ENCODE measurements at places on chromosomes 7 and 10. TPM values are rescaled to one million over a fixed set of nuclear protein-coding genes. Genes with fewer than 3 reads are reported as not detected.
A peak's percentile ranks its signal among the peaks of the same experiment; 100 is the strongest.

The BCL7B gene
- total RNA-seq = 55.8 TPM

- H3K4me1 ChIP-seq = no peaks in the 10 kb centered on the region
- H3K4me3 ChIP-seq = no peak overlapping the region
- H3K27me3 ChIP-seq = no peaks in the 10 kb centered on the region
- H3K36me3 ChIP-seq = no peaks in the 10 kb centered on the region
- no peak for DNase-seq
Observed at GRCh38 chr7:46133072-46133471, 212.0 kb upstream of the IGFBP3 start.

DNA sequence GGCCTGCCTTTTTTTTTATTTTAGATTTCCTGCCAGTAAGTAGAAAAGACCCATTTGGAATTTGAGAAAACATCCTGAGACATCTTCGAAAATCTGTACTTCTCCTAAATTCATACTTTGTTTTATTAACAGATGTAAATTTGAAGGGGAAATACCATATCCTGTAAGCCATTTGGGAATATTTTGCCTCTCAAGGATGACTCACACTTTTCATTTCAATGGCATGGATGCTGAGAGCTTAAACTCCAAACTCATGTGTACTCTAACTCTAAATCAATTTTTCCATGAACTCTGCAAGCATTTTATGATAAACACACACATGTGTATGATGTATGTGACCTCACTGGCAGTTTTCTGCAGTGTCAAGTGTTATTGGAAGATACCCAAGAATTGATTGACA, 89.0 kb downstream of the SEMA3A start:
- no peak overlapping the region for H3K27ac ChIP-seq
- no peak overlapping the region for H3K4me3 ChIP-seq
- DNase-seq = no peak
- H3K4me1 ChIP-seq = no peaks in the 10 kb centered on the region
- no peaks in the 10 kb centered on the region for H3K36me3 ChIP-seq
- H3K27me3 ChIP-seq = no peaks in the 10 kb centered on the region

GRCh38 chr10:110858297-110858934, 13.3 kb upstream of the PDCD4 start:
- H3K4me3 ChIP-seq = no peak overlapping the region
- no peak overlapping the region for H3K27ac ChIP-seq
- no peak for DNase-seq
- H3K27me3 ChIP-seq = no peaks in the 10 kb centered on the region
- H3K4me1 ChIP-seq = peaks cover 14% of the 10 kb centered on the region

GRCh38 chr7:28071570-28071969, 109.0 kb downstream of the JAZF1 start:
- no peaks in the 10 kb centered on the region for H3K36me3 ChIP-seq
- no peak overlapping the region for H3K27ac ChIP-seq
- H3K4me3 ChIP-seq = no peak overlapping the region
- no peaks in the 10 kb centered on the region for H3K27me3 ChIP-seq
- DNase-seq = no peak

GRCh38 chr10:34179280-34179679, 635.8 kb downstream of the PARD3 start:
- no peaks in the 10 kb centered on the region for H3K36me3 ChIP-seq
- H3K27me3 ChIP-seq = no peaks in the 10 kb centered on the region
- no peaks in the 10 kb centered on the region for H3K4me1 ChIP-seq
- no peak for DNase-seq

DNA sequence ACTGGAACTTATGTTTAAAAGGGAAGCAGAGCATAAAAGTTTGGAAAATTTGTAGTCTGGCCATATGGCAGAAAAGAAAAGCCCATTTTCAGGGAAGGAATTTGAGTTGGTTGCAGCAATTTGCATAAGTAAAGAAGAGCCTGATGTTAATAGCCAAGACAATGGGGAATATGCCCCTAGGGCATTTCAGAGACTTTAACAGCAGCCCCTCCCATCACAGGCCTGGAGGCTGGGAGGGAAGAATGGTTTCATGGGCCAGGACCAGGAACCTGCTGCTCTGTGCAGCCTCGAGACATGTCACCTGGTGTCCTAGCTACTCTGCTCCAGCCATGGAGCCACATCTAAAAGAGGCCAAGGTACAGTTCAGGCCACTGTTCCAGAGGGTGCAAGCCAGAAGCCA, 35.3 kb downstream of the HTR7 start:
- no peak overlapping the region for H3K27ac ChIP-seq
- DNase-seq = no peak
- no peaks in the 10 kb centered on the region for H3K36me3 ChIP-seq
- H3K27me3 ChIP-seq = no peaks in the 10 kb centered on the region

GRCh38 chr10:44051091-44051490, 333.8 kb downstream of the CXCL12 start:
- no peak for DNase-seq
- H3K27me3 ChIP-seq = no peaks in the 10 kb centered on the region
- H3K27ac ChIP-seq = no peak overlapping the region
- no peaks in the 10 kb centered on the region for H3K4me1 ChIP-seq

DNA sequence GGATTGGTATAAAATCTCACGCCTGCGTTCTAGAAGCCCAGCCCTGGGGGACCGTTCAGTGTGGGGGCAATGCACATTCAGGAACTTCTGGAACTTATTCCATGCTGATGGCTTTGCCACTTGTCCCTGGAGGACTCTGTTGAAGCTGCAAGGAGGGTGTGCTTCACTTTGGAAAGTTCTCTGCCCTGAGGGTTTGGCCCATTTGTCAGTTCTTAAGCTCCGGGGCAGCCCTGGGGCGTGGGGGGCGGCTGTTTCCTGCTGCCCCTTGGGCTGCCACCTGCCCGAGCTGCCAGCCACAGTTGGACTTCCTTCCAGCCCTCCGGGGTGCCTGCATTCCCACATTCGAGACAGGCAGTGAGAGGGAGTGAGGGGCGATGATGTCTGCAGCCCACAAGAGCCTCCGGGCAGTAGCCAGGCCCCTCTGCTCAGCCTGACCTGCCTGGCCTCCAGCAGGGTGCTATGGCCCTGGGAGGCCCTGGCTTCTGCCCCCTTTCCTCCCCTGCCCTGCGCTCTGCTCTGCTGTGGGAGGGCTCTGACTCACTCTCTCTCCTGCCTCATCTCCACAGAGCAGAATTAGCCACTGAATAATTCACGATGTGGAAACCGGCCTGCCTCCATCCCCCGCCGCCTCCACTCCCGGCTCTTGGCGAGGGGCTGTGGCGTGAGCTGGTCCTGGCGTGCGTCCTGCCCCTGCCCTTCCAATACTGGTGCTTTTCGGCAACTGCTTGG, 1.9 kb downstream of the TTYH3 start:
- DNase-seq = peak; percentile 74
- H3K4me1 ChIP-seq = peaks cover 44% of the 10 kb centered on the region
- H3K36me3 ChIP-seq = no peaks in the 10 kb centered on the region
- H3K27ac ChIP-seq = peak overlapping the region; percentile 61
- H3K27me3 ChIP-seq = no peaks in the 10 kb centered on the region

- no peaks in the 10 kb centered on the region for H3K36me3 ChIP-seq
- H3K4me1 ChIP-seq = peaks cover 22% of the 10 kb centered on the region
- no peak overlapping the region for H3K27ac ChIP-seq
- H3K4me3 ChIP-seq = no peak overlapping the region
Observed at GRCh38 chr7:99788554-99788953, 4.6 kb upstream of the CYP3A4 start.

The ANKRD26 gene
- 7.0 TPM for total RNA-seq

GRCh38 chr10:11581213-11581612, 30.2 kb downstream of the USP6NL start:
- H3K4me1 ChIP-seq = no peaks in the 10 kb centered on the region
- H3K4me3 ChIP-seq = no peak overlapping the region
- DNase-seq = no peak

The GRB10 gene
- 60.5 TPM for total RNA-seq

- H3K27me3 ChIP-seq = no peaks in the 10 kb centered on the region
- H3K27ac ChIP-seq = no peak overlapping the region
- no peaks in the 10 kb centered on the region for H3K36me3 ChIP-seq
- H3K4me3 ChIP-seq = no peak overlapping the region
- peaks cover 59% of the 10 kb centered on the region for H3K4me1 ChIP-seq
- DNase-seq = no peak
Observed at GRCh38 chr10:34731213-34731612, 83.9 kb downstream of the PARD3 start.

The AKR1C2 gene
- total RNA-seq = 161 TPM

The UCMA gene
- total RNA-seq = not detected

The SPDYE11 gene
- total RNA-seq = not detected

GRCh38 chr10:132193907-132194552, 7.3 kb downstream of the DPYSL4 start:
- H3K27me3 ChIP-seq = peaks cover 3% of the 10 kb centered on the region
- H3K27ac ChIP-seq = no peak overlapping the region
- no peaks in the 10 kb centered on the region for H3K4me1 ChIP-seq
- no peak overlapping the region for H3K4me3 ChIP-seq
- DNase-seq = peak; percentile 34

GRCh38 chr7:158117341-158118222, 470.0 kb downstream of the PTPRN2 start:
- no peak overlapping the region for H3K4me3 ChIP-seq
- H3K36me3 ChIP-seq = no peaks in the 10 kb centered on the region
- H3K27ac ChIP-seq = no peak overlapping the region

DNA sequence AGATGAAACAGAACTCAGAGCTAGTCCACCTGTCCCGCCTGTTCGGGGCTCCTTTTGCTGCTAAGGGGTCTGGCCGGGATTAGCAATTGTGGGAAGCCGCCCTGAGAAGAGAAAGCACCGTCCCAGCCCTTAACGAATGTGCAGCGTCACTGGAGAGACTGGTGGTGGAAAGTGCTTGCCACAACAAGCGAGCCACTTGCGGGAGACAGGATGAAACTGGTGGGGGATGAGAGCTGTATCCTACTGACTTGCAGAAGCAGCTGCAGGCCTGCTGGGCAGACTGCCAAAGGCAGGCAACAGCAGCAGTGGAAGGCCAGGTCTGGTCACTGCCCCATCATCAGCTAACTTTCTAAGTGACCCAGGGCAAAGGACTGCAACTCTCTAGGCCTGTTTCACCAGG, 95.4 kb downstream of the FAM53B start:
- peaks cover 90% of the 10 kb centered on the region for H3K4me1 ChIP-seq
- H3K4me3 ChIP-seq = no peak overlapping the region
- DNase-seq = peak; percentile 82
- no peaks in the 10 kb centered on the region for H3K36me3 ChIP-seq

- no peak for DNase-seq
- H3K27ac ChIP-seq = no peak overlapping the region
- no peaks in the 10 kb centered on the region for H3K27me3 ChIP-seq
- H3K4me1 ChIP-seq = no peaks in the 10 kb centered on the region
- no peak overlapping the region for H3K4me3 ChIP-seq
Observed at GRCh38 chr7:130114374-130114773, 44.0 kb downstream of the KLHDC10 start.

GRCh38 chr7:50667789-50668226, 102.6 kb upstream of the DDC start:
- peak; percentile 50 for DNase-seq
- H3K4me3 ChIP-seq = peak overlapping the region; percentile 27
- H3K36me3 ChIP-seq = no peaks in the 10 kb centered on the region
- H3K4me1 ChIP-seq = peaks cover 65% of the 10 kb centered on the region
- peak overlapping the region; percentile 91 for H3K27ac ChIP-seq

GRCh38 chr7:46206476-46207060, 285.5 kb upstream of the IGFBP3 start:
- DNase-seq = no peak
- H3K4me3 ChIP-seq = no peak overlapping the region
- no peaks in the 10 kb centered on the region for H3K4me1 ChIP-seq
- no peak overlapping the region for H3K27ac ChIP-seq
- no peaks in the 10 kb centered on the region for H3K27me3 ChIP-seq

- DNase-seq = no peak
- H3K4me3 ChIP-seq = peak overlapping the region; percentile 37
- peaks cover 13% of the 10 kb centered on the region for H3K4me1 ChIP-seq
- H3K27ac ChIP-seq = no peak overlapping the region
- H3K36me3 ChIP-seq = no peaks in the 10 kb centered on the region
Observed at GRCh38 chr7:16071246-16071857, 350.0 kb downstream of the CRPPA start.

GRCh38 chr10:62075912-62076311, 174.4 kb downstream of the ARID5B start:
- H3K4me1 ChIP-seq = peaks cover 94% of the 10 kb centered on the region
- no peak overlapping the region for H3K4me3 ChIP-seq
- DNase-seq = no peak
- H3K27ac ChIP-seq = peak overlapping the region; percentile 73
- no peaks in the 10 kb centered on the region for H3K27me3 ChIP-seq
- peaks cover 10% of the 10 kb centered on the region for H3K36me3 ChIP-seq

DNA sequence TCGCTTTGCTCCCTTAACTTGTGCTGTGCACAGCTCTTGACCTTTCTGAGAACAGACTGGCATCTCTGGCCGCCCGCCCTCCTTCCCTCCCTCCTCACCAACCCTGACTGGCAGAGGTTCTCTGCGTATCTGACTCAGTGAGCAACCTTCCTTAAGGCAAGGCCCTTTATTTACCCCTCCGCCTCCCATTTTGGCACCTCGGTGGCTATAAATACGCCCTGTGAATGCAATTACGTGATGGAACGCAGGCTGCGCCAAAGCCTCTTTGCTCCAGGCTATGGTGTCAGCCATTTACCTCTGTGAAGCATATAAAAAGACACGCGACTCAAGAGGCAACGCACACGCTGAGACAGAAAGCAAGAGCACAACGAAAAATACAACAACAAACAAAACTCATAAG, 764.3 kb downstream of the SUGCT start:
- H3K4me1 ChIP-seq = no peaks in the 10 kb centered on the region
- no peaks in the 10 kb centered on the region for H3K36me3 ChIP-seq
- DNase-seq = no peak
- H3K27me3 ChIP-seq = no peaks in the 10 kb centered on the region
- H3K4me3 ChIP-seq = no peak overlapping the region
- no peak overlapping the region for H3K27ac ChIP-seq

The CAMK2G gene
- total RNA-seq = 60.3 TPM

DNA sequence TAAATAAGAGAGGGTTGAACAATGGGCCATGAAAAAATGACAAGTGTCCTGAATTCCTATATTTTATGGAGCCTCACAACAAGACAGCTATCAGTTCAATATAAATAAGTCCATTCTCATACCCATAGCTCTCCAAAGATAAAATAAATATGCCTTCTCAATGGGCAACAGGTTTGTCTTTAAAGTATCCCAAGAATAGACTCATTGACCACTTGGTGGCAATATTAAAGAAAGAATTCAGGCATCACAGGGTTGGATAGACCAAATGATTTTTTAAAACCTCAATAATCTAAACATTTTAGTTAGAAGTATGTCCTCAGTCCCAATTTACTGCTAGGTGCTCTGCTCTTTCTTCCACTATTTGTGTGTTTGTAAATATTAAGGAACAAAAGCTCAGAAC, 165.1 kb upstream of the WNT16 start:
- no peak overlapping the region for H3K27ac ChIP-seq
- no peak overlapping the region for H3K4me3 ChIP-seq
- H3K4me1 ChIP-seq = no peaks in the 10 kb centered on the region
- no peaks in the 10 kb centered on the region for H3K27me3 ChIP-seq

The FZD1 gene
- total RNA-seq = 2.5 TPM

The VIPR2 gene
- total RNA-seq = 2.4 TPM

The PNLIPRP2 gene
- total RNA-seq = 0.91 TPM

DNA sequence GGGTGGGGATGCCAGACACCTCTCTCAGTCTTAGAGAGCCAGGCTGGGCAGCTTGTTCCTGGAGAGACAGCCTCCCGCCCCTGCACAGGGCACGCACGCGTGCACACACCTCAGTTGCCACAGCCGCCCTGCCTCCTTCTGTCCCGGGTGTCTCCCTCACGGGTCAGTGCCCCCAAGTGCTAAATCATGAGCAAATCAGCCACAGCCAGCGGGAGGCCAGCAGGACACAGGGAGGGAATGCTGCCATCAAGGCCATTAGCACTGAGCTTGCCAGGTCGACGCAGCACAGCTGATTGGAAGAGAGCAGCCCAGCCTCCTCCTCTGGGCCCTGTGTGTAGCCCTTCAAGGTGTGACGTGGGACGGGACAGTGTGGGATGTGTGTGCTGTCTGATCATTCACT, 130.4 kb downstream of the CDH23 start:
- no peaks in the 10 kb centered on the region for H3K4me1 ChIP-seq
- no peaks in the 10 kb centered on the region for H3K36me3 ChIP-seq
- no peak overlapping the region for H3K27ac ChIP-seq
- H3K27me3 ChIP-seq = no peaks in the 10 kb centered on the region
- DNase-seq = no peak

The HABP2 gene
- 0.15 TPM for total RNA-seq

All from psoas muscle (tissue), 8 donors.